GDM1 (cell line): ENCODE measurements at places on chromosomes 5 and 9.

GRCh38 chr5:178361657-178362445 is 129.2 kb upstream of the PHYKPL start:
- no peak for DNase-seq

GRCh38 chr5:143592648-143593047 is 189.2 kb upstream of the NR3C1 start:
- DNase-seq: no peak

- no peak for DNase-seq
Observed at GRCh38 chr5:79811904-79812303, 122.3 kb downstream of the CMYA5 start.

DNA sequence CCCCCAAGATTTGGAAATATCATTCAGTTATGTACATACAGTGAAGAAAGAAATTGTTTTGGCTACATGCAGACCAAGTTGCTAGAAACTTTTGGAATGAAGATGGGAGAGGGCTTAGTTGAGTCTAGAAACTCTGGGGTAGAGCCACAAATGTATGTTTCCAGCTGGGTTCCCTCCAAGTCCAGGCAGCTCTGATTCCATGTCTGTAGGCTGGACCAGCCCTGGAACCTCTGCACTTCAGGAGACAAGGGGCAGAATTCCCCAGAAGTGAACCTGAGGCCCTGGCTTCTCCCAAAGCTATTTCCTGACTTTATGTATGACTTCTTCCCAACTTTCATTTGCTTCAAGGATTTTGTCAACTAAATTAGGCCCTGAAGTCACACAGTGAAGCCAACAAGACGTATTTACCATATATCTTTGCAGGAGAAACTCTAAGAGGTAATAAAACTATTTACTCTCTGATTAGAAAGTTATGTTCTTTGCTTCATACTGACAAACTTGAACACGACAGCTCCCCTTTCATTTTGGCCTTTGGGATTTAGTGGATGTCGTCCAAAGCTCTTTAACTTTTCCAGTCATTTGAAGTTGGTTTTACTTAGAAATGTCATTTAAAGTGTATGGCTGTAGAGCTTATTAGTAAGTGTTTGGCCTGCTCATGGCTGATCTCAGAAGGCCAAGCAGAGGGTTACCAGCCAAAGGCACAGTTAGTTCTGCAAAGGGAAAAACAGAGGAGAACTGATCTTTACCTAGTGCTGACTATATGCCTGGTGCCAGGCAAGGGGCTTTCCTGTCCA is 152.0 kb upstream of the SLC28A3 start:
- DNase-seq: no peak

- no peak for DNase-seq
Observed at GRCh38 chr5:102902135-102902448, 147.0 kb downstream of the PAM start.

GRCh38 chr5:172123269-172123692 is 64.7 kb downstream of the STK10 start:
- DNase-seq: no peak

GRCh38 chr9:92599938-92600461 is 64.2 kb upstream of the ECM2 start:
- no peak for DNase-seq

- DNase-seq: no peak
Observed at GRCh38 chr9:80175286-80176150, 603.8 kb downstream of the TLE4 start.

GRCh38 chr5:148801682-148802276 is 24.6 kb upstream of the ADRB2 start:
- no peak for DNase-seq

DNA sequence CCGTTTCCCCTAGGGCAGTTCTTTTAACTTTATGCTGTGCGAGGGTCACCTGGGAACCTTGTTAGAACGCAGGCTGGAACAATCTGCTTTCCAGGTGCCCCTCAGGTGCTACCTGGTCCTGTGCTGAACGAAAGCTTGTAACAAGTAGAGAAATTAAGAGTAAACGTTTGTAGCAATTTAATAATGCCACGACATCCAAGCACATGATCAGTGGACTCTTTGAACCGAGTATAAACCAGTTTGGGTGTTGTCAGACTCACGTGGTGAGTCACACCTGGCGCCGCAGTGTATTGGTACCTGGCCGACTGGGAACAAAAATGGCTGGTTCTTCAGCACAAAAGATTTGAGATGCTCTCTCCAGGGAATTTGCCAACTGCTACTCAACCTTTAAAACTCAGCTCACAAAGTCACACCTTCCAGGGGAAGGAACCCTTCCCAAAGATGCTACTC is 926 bp upstream of the MYO10 start:
- no peak for DNase-seq
